GM12864 (cell line): ENCODE measurements at places on chromosomes 11 and 22.

- no peak for DNase-seq
Observed at GRCh38 chr11:65377036-65377435, 5.4 kb downstream of the SLC25A45 start.

- no peak for DNase-seq
Observed at GRCh38 chr22:30196141-30196879, 50.2 kb downstream of the LIF start.

GRCh38 chr11:14542324-14542723 is 22.1 kb upstream of the PSMA1 start:
- no peak for DNase-seq

DNA sequence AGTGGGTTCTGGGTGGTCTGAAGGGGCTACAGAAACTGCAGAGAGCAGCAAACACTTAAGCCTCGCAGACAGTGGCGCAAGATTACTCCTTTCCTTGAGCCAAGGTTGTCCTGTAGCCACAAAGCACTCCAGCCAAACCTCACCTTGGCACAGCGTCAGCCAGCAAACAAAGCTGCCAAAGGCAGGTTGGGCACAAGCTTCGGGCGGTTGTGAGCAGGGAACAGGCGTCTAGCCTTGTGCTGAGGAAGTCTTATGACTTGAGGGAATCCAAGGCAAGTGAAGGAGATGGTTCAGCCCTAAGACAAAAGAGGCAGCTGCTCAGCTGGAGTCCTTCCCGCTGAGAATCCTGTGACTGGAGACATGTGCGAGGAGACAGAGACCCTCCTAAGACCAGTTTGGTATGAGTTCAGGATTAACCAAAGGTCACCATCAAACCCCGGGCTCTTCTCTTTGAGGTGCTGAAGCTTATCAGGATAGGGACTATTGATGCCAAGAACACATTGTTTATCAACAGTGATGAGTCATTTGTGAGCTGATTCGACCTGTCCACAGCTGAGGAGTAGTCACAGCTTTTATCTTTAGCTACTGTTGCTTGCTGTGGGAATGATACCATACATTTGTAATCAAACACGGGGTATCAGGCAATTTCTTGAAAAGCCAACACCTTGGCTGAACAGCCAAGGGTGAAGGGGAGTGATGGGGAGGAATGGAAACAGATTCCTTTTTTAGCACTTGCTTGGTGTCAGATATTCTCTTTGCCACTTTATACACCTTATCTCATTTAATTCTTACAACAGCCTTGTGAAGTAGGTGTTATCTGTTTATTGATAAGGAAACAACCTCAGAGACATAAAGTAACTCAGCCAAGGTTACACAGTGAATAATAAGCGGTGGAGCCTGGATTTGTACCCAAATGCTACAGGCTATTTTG is 4.6 kb downstream of the ADM start:
- DNase-seq = no peak

GRCh38 chr11:8586805-8587204 is 7.2 kb downstream of the STK33 start:
- no peak for DNase-seq

DNA sequence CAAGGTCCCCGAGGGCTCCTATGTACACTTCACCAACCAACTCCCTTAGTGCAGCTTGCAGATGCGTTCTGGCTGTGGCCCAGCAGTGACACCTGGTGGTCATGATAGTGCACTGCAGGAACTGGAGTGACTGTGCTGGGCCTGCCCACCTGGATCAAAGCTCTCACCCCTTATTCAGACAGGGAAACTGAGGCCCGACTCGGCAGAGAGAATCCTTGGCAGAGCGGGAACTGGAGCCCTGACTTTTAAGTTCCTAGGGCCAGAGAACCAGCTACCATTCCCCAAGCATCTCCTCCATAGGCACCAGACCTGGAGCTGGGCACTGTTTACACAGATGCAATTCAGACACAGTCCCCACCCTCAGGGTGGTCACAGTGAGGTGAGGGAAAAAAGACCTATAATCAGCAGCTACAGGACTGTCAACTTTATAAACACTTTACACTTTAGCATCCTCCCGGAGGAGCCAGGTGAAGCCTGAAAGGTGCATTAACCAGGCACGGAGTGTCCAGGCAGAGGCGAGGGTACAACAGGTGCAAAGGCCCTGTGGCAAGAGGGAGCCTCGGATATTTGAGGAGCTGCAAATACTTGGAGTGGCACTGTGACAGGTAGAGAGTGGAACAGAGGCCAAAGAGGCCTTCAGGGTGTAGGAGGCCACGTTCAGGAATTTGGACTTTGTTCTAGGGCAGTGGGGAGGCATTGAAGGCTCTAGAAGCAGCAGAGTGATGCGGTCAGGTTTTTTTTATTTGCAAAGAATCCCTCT is 22.0 kb downstream of the RHBDD3 start:
- DNase-seq = no peak

DNA sequence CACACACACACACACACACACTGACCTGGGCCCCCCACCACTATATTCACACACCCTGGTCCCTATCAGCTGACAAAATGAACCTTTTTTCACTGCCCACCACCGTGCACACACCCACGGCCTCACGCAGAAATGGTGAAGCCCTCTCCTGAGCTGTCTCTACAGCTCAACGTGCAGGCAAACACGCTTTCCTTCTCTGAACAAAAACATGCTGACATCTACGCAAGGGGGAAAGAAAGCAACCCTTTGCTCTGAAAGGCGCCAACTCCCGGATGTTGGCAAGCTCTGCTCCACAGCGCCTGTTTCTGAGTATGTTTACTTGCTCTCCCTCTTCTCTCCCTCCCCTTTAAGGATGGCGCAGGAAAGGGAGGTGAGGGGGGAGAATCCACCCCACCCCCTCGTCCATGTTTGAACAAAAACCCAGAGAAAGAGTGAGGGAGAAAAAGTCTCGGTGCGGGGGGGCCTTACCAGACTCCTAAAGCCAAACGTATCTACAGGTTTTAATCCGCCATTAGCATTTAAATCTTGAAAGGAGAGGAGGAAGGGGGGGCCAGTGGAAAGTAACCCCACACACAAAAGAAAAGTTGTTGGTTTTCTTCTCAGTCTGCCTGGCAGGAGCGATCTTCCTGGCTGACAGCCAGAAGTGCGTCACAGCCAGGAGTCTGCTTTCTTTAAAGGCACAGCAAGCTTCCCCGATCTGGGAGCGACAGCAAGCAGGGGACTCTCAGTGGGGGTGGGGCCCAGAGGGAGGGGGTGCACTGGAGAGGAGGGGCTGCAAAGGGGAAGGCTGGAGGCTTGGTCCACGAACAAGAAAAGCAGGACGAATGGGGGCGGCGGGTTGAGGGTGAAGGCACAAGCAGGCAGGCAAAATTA is 39.6 kb downstream of the NUMA1 start:
- DNase-seq = peak; percentile 22
